Left hindlimb (tissue), 1 donor: ENCODE measurements at places on chromosomes 1 and 21.

GRCh38 chr1:158107916-158108315, 72.8 kb upstream of the CD1D start:
- DNase-seq = no peak

GRCh38 chr21:16554503-16554902, 824.7 kb downstream of the USP25 start:
- DNase-seq = no peak

GRCh38 chr21:40587736-40588346, 259.1 kb downstream of the DSCAM start:
- DNase-seq = no peak

- DNase-seq = no peak
Observed at GRCh38 chr1:168387781-168388760, 107.4 kb downstream of the TBX19 start.

- DNase-seq = no peak
Observed at GRCh38 chr21:42366292-42367010, at the start of gene TFF1. Gene TFF1, minus strand, starts transcription at chr21:42366535. Its CDS starts 40 bp downstream, at chr21:42366495.

- no peak for DNase-seq
Observed at GRCh38 chr1:44531785-44532566, 126.9 kb downstream of the RNF220 start.

DNA sequence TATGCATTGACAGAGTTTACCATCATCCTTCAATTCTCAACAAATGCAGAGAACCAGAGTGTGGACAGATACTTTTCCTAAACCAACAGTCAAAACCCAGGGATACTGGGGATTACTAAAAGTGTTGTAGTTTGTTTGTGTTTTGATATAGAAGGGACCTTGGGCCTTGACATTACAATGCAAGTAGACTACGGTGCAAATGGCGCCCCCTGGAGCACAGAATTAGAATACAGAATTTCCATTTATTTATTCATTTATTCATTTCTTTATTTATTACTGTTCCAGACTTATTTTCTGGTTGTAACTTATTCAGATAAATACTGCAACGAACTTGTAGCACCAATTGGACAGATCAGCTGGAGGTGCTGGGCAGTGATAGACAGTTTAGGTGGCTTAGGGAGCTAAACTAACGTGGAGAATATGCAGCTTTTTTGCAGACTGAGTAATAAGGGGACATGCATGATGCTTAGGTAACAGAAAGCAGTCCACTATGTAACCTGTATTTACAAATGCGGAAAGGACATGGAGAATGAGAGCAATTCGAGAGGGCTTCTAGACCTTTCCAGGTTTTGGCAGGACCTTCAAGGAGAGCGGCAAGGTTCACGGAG, 42.6 kb downstream of the KIRREL1 start:
- no peak for DNase-seq

GRCh38 chr1:29675481-29676263, 439.4 kb downstream of the PTPRU start:
- peak; percentile 70 for DNase-seq

DNA sequence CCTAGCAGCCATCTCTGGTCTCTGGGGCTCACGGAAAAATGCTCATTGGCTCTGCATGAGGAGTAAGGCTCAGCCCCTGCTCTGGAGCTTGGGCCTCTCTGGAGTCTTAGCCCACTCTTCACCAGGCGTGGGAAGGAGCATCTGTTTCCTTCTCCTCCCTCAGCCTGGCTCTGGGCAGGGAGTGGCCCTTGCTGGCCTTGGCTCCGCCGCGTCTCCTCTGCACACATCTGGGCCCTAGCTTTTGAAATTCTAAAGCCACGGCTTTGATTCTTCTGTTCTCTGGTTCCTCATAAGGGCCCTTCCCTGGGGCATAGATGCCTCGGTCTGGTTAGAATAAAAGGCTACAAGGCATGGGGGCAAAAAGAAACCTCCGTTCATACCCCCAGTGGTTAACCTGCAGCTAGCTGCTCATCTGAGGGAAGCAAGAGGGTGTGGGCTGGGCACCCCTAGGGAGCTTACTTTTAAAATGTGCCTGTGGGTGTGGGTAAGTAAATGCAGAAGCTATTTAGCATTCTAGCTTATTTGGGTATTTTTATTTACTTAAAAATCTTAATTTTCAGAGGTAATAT, 145.6 kb downstream of the CAMTA1 start:
- DNase-seq = no peak

DNA sequence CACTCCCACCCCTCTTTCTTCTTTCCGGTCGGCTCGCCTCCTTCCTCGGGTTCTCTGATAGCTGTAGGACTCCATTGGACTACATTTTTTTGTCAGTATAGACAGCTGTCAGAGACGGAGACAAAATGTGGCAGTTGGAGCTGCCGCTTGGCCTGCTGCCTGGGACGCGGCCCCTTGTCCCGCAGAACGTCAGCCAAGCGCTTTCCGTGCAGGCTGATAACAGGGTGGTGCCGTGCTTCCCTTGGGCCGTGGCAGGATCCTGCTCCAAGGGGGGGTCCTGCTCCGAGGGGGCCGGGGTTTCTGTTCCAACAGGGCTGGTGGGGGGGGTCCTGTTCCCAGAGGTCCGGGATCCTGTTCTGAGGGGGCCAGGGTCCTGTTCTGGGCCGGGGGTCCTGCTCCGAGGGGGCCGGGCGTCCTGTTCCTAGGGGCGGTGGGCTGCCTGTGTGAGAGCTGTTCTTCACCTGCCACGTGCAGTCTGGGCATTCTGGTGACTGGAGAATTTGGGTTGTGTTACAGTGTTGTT, 4.9 kb downstream of the SKI start:
- peak; percentile 47 for DNase-seq

DNA sequence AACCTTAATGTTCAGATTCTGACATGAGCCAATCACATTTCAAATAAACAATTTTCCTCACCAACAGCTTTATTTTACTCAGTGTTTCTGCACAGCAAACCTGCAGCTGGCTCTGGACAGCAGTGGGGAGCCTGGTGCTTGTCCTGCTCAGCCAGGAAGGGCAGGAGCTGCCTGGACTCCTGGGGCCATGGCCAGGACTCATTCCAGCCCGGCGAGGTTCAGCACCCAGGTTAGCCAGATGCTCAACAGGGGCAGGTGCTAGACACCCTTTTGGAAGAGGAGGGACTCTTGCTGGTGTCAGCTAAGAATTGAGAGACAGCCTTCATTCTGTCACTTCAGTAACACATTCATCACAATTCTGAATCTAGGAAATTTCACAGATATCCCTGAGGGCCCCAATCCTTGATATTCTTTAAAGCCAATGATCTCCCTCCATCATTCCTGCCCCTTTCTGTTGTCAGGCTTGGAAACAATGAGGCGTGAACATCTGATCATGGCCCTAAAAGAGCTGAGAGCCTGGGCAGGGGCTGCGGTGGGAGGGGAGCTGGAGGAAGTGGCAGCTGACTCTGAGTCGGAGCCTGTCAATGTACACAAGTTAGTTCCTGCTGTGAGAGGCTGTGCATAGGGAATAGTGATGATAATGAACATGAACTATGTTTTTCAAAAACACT, 251.3 kb downstream of the SDCCAG8 start:
- no peak for DNase-seq

DNA sequence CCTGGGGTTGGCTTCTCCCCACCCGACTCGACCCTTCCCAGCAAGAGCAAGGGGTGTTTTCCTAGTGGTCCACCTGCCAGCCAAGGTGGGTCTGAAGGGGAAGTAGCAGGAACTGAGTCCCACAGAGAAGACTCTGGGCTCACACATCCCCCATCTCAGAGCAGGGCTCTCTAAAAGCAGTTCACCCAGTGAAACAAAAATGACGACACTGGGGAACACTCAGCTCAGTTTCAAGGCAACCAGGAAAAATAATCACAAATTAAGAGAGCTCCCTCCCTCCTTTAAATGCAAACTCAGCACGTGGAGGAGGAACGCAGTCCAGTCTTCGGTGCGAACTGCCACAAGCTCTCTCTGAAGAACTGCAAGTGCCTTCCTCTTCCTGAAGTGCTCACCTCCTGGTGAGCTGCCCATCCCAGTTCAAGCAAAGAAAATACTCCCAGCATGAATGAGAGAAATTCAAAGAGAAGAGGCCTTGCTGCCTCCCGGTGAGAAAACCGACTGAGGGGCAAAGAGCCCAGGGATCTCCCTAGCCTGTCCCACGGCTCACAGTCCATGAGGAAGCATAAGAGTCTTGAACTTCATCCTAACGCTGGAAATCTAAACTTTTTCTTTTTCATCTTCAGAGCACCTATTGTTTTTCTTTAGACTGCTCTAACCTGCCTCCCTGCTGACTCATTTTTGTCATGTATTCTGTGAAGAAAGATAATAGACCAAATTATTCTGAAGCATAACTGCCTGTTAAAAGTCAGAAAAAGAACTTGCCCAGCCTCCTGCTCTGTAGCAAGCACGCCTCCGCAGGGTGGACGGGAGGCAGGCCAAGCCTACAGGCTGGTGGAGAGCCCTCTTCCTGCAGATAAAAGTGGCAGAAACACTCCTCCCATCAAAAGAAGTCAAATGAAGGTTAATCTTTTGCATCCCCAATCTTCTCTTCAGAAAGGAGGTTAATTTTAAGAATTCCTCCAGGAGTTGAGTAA, 281.4 kb downstream of the HHIPL2 start:
- DNase-seq = no peak

DNA sequence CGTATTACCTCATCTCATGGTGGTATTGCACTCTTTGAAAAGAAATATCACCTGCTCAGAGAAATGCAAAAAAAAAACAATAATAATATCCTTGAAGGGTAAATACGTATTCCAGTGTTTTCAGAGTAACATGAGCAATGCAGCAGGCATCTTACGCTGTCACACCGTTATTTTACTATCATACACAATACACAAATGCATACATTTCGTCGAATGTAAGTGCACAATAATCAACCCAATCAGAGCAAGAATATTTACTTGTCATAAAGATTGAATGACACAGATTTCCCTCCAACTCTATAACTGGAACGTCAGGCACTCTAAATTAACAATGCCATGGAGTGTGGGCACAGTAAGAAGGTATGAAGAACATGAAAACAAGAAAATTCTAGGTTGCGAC, 1050.1 kb downstream of the PLA2G4A start:
- DNase-seq = no peak

DNA sequence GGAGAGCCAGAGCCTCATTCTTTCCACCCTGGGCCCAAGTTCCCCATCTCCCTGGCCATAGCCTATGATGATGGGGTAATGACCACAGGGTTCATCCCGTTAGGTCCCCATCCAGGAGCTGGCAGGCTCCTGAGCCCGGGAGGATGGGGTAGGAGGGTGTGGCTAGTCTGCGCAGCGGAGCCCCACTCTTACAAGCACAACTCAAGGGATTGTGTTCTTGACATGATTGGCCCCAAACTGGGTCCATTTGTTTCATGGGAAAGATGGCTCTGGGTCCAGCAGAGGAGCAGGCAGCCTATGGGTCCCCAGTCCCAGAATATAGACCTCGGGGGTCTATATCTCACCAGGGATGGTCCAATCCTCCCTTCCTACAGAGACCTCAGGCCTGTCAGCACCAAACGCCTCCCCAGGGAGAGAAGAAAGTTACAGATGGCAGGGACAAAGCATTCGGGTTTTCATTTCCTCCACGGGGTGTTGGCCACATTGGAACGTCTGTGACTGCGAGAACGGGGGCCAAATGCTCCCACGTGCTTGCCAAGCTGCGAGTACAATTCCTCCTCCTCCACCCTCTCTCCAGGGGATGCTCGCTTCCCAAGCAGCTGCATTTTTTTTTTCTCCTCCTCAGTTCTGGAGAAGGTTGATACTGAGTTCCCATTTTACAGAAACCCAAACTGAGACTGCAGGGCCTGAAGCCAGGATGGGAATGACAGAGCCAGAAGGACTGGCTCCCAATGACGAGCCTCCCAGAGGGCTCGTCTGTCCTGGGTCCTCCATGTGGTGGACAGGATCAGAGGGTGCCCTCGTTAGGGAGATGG, 71.0 kb downstream of the DHRS3 start:
- no peak for DNase-seq

DNA sequence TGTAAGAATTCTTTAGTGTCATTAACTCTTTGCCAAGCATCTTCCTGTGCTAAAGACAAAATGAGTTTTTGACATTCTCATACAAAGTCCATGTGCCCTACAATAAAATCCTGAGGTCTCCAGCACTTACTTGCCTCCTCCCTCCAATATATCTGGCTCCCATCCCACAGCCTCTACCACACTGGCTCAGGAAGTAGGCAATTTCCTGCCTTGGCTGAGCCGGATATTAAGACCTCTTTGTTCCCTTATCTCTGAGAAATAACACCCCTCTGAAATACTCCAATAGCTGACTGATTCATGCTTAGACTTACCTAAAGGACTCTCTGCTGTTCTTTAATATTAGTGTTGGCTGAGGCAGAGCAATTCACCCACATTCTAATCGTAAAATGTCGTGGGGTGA, 37.6 kb upstream of the GORAB start:
- DNase-seq = peak; percentile 44

- DNase-seq = no peak
Observed at GRCh38 chr1:170618421-170618820, 45.5 kb upstream of the PRRX1 start.

- no peak for DNase-seq
Observed at GRCh38 chr1:12408662-12409061, 178.8 kb downstream of the VPS13D start.

DNA sequence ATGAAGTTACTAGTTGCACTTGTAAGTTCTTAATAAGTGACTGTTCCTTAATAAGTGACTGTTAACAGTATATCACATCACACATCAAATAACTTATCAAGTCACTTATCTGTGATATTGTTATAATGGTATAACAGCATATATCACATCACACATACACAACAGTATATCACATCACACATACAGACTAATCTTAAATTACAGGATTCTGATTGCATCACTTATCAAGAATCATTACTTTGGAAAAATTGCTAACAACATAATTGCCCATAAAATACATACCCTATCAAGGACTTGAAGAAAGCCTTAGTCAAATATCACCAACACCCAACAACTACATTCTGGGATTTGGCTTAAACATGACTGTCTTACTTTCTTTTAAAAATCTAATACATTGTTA, 813.5 kb downstream of the LTN1 start:
- DNase-seq = no peak

DNA sequence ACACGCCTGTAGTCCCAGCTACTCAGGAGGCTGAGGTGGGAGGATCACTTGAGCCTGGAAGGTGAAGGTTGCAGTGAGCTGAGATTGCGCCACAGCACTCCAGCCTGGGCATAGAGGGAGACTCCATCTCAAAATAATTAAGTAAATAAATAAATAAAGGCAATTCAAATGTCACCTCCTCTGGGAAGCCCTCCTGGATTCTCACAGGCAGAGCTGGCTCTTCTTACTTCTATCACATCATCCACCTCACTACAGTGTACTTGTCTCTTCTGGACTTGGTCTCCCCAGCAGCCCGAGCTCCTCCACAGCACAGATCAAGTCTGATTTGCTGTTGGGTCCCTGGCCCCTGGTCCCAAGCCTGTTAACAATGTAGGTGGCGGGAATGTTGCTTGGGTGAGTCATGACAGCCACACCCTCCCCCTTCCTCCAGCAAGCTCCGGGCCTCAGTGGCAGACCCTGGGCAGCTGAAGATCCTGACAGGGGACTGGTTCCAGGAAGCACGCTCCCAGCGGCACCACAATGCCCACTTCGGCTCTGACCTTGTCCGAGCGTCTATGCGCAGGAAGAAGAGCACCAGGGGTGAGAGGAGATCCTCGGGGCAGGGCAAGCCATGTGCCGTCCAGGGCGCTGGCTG, 5.3 kb downstream of the SYTL1 start:
- no peak for DNase-seq

- no peak for DNase-seq
Observed at GRCh38 chr1:5955479-5955977, 36.7 kb downstream of the NPHP4 start.

GRCh38 chr1:201013991-201014815, 9.3 kb downstream of the KIF21B start:
- DNase-seq = no peak
